ENCODE measurements at places on chromosomes 1 and 21.

- DNase-seq: no peak
Observed at GRCh38 chr1:6012529-6013318, 20.5 kb upstream of the NPHP4 start.

DNA sequence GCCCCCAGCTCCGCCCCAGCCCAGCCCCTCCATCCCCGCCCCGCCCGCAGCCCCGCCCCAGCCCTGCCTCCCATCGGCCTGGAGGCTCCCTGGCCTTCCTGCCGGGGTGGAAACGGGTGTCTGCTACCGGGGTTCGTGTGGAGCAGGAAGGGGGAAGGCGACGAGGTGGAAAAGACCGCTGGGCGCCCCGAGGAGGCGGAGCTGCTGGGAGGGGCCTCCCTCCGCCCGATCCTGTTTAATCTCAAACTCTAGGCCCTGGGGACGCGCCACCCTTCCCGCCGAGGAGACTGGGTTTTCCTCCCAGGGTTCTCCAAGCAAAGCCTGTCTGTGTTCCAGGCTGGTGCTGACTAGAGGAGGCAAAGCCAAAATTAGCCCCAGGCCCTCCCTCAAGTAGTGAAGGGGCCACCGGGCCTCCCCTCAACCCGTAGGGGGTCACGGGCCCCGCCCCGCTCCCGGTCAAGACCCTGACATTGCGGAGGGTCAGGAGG is 16.2 kb upstream of the TTLL10 start:
- peak; percentile 90 for DNase-seq

GRCh38 chr1:231729544-231729943 is 103.0 kb downstream of the DISC1 start:
- peak; percentile 75 for DNase-seq

- DNase-seq: no peak
Observed at GRCh38 chr1:206449565-206449964, 20.7 kb upstream of the IKBKE start.

- peak; percentile 65 for DNase-seq
Observed at GRCh38 chr1:17045634-17046333, 8.0 kb downstream of the SDHB start.

- no peak for DNase-seq
Observed at GRCh38 chr1:184824691-184825323, 70.1 kb upstream of the EDEM3 start.

DNA sequence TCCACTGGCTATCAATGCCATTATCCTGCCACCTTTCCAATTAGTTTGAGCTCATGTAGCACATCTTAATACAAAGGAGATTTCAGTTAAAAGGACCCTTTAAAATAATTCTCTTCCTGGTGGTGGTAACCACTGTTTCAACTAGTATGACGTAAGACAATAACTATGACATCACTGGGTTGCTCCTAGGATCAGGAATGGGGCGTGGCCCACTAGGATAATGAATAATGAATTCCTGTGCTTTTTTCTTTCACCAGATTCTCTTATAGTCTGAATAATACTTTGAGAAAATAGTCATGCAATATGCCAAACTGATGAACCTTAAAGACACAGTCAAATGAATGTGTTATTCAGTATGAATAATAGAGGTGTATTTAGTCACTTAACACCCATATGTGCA is 10.6 kb upstream of the KIFAP3 start:
- peak; percentile 28 for DNase-seq

GRCh38 chr1:118042501-118042900 is 113.0 kb downstream of the WDR3 start:
- DNase-seq: peak; percentile 44

- peak; percentile 56 for DNase-seq
Observed at GRCh38 chr1:184160236-184160635, 108.7 kb downstream of the TSEN15 start.

DNA sequence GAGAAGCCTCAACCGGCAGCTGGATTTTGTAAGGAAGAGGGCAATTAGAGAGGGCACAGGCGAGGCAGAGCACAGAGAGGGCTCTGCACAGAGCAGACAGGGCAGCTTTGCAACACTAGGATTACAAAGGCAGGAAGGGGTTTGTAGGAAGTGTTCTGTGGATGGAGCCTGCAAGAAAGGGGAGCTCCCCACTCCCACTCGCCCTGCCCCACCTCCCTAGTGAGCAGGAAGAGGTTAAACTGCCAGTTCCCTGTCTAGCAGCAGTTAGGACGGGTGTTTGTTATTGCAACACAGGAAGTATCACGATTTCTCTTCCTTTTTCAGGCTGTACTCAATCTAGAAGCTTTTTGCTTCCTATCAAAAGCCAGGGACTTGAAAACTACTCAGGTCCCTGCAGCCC is 63.3 kb upstream of the LRRC8D start:
- DNase-seq: no peak

DNA sequence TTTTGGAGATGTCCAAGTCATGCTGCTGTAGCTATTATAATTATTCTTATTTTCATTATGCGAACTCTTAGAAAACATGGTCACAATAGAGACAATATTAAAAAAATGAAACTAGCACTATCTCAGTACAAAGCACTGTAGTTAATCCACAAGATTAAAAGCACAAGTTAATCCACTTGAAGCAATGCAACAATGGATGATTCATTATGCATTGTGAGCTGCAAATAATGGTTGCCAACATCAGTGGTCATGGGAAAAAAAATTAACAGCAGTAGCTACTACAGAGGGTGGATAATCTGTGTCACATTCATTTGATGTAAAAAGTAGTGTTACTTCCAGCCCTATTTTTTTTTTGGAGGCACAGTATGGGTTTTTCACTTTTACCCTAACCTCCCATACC is 56.7 kb downstream of the DPT start:
- DNase-seq: no peak

DNA sequence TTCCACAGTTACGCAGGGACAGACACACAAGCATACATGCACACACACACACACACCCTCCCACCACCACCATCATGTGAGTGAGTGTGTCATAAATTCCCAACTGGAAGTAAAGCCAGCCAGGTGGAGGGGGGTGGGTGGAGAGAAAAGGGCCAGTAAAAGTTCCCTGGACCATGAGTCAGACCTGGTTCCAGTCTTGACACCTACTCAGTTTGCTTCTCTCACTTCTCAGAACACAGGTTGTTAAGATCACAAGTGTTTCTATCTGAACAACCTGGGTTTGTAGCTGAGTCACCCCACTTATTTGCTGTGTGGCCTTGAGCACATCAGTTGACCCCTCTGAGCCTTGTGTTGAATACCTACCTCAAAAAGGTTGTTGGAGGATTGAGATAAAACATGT is 9.6 kb downstream of the EPHA10 start:
- DNase-seq: no peak

DNA sequence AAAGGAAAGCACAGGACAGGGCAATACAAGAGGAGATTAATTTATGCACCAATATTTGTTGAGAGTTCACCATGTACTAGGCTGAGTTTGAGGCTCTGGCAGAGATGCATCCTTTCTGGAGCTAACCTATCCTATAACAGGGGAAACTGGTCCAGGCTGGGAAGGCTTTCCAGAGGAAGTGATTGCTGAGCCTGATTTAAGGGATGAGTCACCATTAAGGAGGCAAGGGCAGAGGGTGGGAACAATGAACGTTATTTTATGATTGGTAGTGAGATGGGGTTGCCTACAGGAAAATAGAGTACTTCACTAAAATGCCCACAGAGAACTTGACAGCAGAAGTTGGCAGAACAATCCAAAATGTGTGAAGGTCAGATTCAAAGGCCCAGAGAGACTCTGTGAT is 141.4 kb downstream of the PLPP3 start:
- peak; percentile 23 for DNase-seq

DNA sequence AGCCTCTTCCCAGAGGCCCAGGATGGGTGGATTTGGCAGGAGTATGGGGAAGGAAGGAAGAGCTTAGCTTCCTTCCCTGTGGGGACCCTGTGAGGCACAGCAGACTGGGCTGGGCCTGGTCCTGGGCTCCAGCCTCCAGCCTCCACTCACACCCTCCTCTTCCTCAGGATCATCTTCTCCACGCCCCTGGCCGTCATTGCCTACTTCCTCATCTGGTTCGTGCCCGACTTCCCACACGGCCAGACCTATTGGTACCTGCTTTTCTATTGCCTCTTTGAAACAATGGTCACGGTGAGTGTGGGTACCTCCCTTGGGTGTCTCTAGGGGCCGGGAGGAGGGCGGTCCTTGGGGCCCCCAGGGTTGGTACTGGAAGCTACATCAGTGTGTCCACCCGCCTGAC is 10.1 kb downstream of the MFSD2A start:
- DNase-seq: no peak

DNA sequence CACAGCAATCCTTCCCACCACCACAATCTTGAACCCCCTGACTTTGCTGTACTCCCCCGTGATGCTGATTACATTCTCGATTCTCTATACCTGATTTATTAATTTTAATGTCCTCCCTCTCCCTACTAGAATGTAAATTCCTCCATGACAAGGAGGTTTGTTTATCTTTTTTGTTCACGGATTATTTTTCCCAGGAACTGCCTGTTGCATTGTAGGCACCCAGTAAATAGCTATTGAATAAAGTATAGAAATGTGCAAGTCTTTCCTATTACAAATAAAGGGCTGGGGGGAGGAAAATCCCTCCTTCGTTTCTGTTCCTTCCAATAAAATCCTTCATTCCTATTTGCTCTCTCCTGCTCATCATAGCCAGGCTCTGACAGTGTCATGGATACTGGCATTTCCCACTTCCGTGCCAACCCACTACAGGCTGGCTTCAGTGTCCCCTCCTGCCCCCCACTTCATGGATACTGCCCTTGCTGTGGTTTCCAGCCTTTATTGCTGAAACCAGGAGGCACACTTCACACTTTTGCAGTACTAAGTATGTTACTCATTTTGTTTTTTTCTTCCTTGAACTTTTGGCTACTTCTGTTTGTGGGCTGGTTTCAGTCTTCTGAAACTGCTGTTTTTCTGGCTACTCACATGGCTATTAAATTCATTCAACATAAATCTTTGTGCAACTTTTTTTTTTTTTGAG is 7.5 kb downstream of the KIF1B start:
- DNase-seq: peak; percentile 45

GRCh38 chr1:184158896-184159681 is 107.6 kb downstream of the TSEN15 start:
- DNase-seq: no peak

DNA sequence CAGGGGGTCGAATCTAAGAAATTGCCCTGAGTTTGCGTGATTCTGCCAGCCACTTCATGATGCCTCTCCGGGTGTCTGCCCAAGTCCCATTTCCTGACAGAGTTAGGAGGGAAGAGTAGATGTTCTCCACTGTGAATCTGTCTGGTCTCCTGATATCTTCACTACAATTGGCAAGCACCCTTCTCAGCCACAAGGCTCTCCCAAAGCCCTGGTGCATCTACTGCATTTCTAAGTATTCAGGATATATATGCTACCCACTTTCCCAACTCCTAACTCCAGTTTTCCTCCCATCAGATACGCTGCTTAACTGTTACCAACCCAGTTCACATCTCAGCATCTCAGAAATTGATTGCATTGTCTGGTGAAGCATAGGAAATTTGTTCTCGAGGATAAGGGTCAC is 25.9 kb upstream of the OVAAL start:
- DNase-seq: no peak

- DNase-seq: no peak
Observed at GRCh38 chr21:46061063-46061462, 36.8 kb upstream of the COL6A2 start.

- no peak for DNase-seq
Observed at GRCh38 chr1:192108161-192108560, 50.1 kb upstream of the RGS18 start.

DNA sequence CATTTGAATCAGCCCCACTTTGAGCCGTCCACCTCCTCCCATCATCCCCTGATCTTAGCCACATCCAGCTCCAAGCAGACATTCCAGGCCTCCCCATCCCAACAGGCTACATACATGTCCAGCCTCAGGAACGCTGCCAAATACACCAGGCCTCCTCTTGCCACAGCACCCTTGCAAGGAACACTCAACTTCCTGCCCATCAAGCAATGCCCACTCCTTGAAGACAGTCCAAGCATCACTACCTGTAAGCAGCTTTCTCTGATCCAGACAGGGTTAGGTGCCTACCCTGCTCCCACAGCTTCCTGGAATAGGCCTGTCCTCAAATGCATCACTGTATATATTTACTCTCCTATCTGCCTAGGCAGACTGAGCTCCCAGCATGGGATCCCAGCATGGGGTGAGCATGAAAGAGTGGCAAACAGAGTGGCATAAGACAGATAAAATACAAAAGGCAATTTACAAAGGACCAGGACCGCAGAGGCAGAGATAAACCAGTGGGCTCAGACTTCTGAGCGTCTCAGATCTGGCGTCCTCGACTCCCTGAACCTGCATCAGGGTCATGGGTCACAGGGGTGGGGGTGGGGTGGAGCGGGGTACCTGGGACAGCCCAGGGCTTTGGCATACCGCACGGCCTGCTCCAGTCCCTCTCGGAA is 816 bp downstream of the HYI start:
- peak; percentile 76 for DNase-seq

- DNase-seq: no peak
Observed at GRCh38 chr1:84674705-84675104, 15.6 kb downstream of the SSX2IP start.

- no peak for DNase-seq
Observed at GRCh38 chr1:2344744-2345296, 46.5 kb downstream of the MORN1 start.

- peak; percentile 54 for DNase-seq
Observed at GRCh38 chr1:8204826-8205225, 113.1 kb upstream of the SLC45A1 start.

DNA sequence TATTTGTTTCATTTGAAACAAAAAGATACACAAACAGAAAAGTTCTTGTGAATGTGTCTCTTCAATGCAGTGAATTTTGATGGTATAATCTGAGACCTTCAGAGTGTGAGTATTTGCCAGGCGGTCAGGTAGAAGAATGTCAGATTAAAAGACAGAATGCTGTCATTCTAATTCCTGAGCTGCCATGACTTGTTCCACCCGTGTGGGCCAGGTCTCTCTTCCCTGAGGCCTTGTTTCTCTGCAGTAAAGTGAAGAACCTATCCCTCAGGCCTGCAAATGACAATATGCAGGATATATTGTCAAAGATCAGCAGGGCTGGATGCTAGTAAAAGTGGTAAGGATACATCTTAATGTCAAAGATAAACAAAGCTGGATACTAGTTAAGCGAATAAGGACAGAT is 111.4 kb downstream of the ZP4 start:
- no peak for DNase-seq

- no peak for DNase-seq
Observed at GRCh38 chr1:162367772-162368171, 8.9 kb downstream of the SPATA46 start.

GRCh38 chr1:92909321-92909720 is 51.9 kb downstream of the DIPK1A start:
- peak; percentile 93 for DNase-seq

DNA sequence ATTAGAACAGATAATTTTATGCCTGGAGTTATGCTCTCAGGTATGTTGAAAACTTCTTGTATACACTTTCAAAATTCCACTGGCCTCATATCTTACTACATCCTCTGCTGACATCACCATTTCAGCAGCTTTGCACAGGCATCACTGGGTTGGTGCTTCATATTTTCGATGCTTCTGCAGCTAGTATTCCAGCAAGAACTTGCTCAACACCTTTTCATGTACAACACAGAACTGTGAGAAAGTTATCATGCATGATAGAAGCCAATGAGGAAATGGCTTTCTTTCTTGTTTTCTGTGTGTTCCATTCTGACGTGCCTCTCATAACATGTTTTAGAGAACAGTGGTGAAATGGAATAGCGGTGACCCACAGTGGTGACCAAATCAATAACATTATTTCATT is 5.1 kb upstream of the GBP5 start:
- DNase-seq: no peak

All from fibroblast of skin of scalp (primary cell).